ENCODE measurements at places on chromosomes 16 and 17. TPM values are rescaled to one million over a fixed set of nuclear protein-coding genes. Genes with fewer than 3 reads are reported as not detected.
A peak's percentile ranks its signal among the peaks of the same experiment; 100 is the strongest.

DNA sequence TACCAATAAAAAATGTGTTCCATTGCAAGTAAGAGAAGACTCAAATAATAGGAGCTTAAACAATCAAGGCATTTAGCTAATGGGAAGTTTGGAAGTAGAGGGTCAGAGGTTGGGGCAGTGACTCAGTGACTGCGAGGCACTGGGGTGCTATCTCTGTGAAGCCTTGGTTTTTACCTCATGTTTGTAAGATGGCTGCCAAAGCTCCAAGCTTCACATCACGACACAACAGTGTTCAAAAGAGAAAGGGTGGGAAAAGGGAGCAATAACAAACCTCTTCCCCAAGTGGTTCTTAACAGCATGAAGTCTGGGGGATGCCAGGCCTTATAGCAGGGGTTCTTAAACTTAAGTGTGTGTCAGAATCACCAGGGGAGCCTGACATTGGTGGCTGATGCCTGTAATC lies 26.6 kb upstream of the GPRC5B start:
- DNase-seq = no peak

DNA sequence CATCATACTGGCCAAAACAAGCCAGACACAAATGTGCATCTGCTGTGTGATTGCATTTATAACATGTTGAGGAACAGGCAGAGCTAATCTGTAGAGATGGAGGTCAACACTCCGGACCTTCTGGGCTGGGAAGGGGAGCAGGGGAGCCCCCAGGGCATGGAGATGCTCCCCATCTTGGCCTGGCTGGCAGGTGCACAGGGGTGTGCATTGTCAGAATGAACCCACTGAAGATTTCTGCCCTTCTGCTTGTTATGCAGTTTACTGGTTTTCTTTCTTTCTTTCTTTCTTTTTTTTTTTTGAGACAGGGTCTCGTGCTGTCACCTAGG lies 146.9 kb downstream of the CMIP start:
- DNase-seq = no peak

DNA sequence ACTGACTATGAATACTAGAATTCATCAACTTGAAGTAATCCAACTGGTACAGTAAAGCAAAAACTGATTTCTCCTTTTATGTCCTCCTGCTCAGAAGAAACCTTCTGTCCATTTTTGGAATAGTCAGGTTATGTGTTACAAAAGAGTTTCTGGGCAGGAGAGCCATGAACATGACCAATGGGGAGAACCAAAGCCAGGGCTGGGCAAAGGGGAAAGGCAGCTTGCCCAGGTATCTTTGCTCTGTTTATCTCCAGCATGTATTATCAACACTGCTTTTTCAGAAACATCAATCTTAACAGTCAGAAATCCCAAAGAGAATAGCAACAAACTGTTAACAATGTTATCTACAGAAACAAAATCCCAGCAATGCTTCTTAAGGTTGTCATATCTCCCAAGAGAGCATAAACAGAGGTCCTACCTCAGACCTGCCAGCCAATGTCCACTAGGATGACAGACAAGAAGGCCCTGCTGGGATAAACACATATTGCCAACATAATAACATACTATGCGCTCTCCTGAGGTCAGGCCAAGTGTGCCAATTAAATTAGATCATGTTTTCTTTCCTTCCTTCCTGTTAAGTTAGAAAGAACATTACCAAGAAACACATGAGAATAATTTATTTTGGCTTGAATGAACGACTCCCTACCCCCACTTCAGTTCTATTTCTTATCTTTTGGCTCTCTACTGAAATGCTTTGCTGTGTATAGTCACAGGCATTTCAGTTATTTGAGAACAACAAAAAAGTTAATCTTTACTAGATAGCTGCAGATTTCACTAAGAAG lies 28.0 kb downstream of the BLMH start:
- no peak for DNase-seq

DNA sequence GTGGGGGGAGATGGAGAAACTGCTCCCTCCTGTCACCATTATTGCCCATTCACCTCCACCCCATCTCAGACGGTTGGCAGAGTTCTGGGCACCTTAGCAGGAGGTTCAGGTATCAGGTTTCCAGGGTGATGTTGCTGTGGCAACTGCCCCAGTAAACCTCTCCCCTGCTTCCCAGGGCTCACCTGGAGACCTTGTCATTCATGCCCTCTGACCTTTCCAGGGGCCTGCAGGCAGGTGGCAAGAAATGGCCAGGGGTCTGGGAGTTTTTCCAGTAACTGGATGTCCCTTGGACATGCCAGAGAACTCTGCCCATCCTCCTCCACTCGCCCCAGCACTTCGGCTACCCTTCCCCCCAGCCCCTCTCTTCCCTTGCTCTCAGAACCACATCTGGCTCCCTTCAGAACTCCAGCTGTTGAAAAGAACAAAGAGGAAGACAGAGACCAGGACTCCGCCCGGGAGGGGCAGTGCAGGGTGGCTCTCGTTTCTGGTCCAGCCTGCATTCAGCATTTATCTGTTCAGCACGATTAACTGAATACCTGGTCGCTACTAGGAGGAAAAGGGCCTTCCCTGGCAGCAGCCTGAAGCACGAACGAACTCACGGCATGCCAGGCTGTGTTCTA lies 8.5 kb downstream of the MLLT6 start:
- DNase-seq = no peak

DNA sequence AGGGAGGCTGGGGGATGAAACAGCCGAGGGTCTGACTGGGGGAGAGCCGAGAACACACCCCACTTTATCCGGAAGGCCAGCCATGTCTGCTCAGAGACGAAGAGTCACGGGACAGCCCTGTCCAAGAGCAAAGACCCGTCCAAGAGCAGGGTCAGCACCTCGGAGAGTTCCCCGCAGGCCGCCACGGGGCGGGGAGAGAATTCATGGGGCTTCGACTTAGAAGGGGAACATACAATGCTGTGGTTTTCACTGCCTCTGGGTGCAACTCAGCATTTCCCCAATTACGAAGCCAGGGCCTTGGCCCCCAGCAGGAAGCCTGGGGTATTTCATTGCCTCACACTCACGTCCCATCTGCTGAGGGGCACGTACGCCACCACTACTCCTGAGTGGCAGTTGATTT lies 59.3 kb downstream of the JPH3 start:
- DNase-seq = no peak

- no peak for DNase-seq
Observed at GRCh38 chr17:59167571-59168001, 12.0 kb downstream of the PRR11 start.

- no peak for DNase-seq
Observed at GRCh38 chr16:10202649-10203048, 20.4 kb upstream of the GRIN2A start.

GRCh38 chr16:21526923-21527807 lies 72.2 kb upstream of the METTL9 start:
- DNase-seq = no peak

- DNase-seq = no peak
Observed at GRCh38 chr16:72974142-72974769, 73.7 kb downstream of the ZFHX3 start.

- peak; percentile 57 for DNase-seq
Observed at GRCh38 chr16:14957576-14958322, 17.1 kb upstream of the PDXDC1 start.

PIK3R5 gene
- total RNA-seq = 42.0 TPM

DNA sequence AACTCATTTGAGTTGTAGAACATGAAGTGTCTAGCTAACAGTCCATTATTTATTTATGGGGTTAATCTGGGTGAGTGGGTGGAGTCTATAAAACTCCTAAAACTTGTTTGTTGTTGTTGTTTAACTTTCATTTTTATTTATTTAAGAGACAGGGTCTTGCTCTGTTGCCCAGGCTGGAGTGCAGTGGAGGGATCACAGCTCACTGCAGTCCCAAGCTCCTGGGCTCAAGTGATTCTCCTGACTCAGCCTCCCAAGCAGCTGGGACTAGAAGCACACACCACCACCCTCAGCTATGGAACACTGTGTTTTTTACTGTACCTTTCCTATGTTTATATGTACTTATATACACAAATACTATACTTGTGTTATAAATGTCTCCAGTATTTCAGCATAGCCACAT lies 77.8 kb upstream of the CLEC18B start:
- no peak for DNase-seq

DNA sequence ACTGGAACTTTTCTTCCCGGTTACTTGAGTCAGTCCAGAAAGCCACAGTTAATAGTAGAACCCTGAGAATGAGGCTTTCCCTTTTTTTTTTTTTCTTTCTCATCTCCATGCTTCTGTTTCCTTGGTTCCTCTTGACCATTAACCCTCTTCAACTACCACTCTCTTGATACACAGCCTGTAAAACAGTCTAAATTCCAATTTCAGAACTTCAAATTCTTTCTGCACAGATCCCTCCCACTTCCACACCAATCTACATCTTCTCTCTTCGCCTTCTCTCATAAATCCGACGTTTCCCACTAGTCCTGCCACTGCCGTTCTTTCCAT lies 588 bp downstream of the METTL16 start:
- no peak for DNase-seq

- DNase-seq = no peak
Observed at GRCh38 chr16:88303890-88304819, 78.6 kb upstream of the ZNF469 start.

- DNase-seq = peak; percentile 8
Observed at GRCh38 chr17:67594115-67594880, 123.4 kb upstream of the NOL11 start.

GRCh38 chr16:15642557-15643047 lies 352 bp downstream of the MARF1 start:
- peak; percentile 84 for DNase-seq

GRCh38 chr16:69566240-69566980 lies 644 bp downstream of the NFAT5 start:
- DNase-seq = peak; percentile 16

DNA sequence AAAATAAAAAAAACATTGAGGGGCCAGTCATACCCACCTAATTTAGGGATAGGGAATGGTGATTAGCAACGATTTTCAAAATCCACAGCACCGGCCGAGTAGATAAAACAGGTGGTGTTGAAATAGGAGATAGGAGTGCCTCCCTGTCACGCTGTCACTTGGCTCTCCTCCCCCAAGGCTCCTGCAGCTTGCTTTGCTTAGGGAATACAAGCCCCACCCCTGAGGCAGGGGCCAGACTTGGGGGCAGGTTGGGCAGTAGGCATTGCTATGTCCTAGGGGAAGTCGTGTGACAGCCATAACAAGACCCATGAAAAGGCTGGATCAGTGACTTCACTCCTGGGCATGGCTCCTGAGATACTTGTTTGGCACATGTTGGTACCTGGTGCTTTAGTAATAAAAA lies 25.8 kb downstream of the POLR2A start:
- DNase-seq = no peak

SDF2 gene
- 51.9 TPM for total RNA-seq

GRCh38 chr16:149024-149660 lies 3.3 kb upstream of the HBZ start:
- DNase-seq = no peak

CCL3 gene
- not detected for total RNA-seq

DNA sequence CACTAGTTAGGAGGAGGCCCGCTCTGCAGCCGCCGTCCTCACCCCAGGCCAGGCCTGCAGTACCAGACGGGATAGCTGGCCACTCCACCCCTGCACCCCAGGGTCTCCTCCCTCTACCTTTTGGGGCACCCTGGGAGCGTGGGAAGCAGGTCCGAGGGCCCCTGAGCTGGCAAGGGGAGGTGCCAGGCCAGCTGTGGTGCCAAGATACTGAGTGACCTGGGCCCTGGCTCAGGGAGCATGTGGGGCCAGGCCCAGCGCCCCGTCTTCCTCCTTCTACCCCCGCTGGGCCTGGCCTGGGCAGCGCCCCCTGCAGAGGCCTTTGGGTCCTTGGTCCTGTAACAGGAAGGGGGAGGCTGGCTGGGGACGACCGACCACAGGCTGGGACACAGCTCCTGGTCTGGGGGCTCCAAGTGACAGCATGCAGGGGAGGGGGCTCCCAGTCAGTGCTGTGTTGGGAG lies 13.0 kb downstream of the PAM16 start:
- DNase-seq = no peak

MLKL gene
- 4.0 TPM for total RNA-seq

GRCh38 chr17:45016823-45017222 lies 34.6 kb downstream of the DCAKD start:
- DNase-seq = no peak

MAP2K3 gene
- 294 TPM for total RNA-seq

GRCh38 chr17:51000835-51001638 lies 119.6 kb downstream of the SPAG9 start:
- no peak for DNase-seq

HBQ1 gene
- total RNA-seq = not detected

GRCh38 chr17:65314212-65314611 lies 177.0 kb downstream of the RGS9 start:
- no peak for DNase-seq

DNA sequence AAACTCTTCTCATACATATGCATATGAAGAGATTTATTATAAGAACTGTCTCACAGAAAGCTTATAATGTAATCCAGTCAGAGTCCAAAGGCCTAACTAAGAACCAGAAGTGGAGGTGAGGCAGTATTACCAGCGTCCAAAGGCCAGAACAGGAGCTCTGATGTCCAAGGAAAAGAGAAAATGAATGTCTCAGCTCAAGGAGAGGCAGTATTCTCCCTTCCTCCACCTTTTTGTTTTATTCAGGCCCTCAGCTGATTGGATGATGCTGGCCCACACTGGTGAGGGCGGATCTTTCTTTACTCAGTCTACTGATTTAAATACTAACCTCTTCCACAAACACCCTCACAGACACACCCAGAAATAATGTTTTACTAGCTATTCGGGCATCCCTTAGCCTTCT lies 43.4 kb downstream of the FBXL20 start:
- DNase-seq = no peak

SDR42E1 gene
- 0.11 TPM for total RNA-seq

SNX20 gene
- 3.2 TPM for total RNA-seq

GRCh38 chr17:73545109-73546032 lies 98.9 kb downstream of the SDK2 start:
- DNase-seq = no peak

MYBBP1A gene
- total RNA-seq = 94.5 TPM

DNA sequence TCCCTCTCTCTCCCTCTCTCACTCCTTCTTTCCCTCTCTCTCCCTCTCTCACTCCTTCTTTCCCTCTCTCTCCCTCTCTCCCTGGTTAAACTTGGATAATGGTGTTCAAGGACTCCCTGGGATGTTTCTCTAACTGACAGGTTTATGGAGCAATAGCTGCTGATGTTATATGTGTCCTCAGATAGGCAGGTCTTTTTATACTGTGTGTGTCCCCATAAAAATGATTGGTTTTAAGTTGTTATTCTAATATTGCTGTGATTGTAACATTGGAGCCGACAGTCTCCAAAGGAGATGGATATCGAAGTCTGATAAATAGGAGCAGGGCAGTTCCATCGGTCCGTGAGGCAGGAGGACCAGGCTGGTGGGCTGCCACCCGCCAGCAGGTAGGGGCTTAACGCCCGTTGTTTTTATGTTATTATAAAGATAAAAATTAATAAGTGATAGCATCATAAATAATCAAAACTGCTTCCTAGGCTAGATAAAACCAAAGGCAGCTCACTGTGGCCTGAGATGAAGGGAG lies 38.1 kb upstream of the C16orf82 start:
- no peak for DNase-seq

- DNase-seq = no peak
Observed at GRCh38 chr17:48247038-48247437, 139.5 kb downstream of the SNX11 start.

All from ascending aorta (tissue), 2 donors.